Pancreas (tissue), 10 donors: ENCODE measurements at places on chromosomes 3 and 15.
A peak's percentile ranks its signal among the peaks of the same experiment; 100 is the strongest.

DNA sequence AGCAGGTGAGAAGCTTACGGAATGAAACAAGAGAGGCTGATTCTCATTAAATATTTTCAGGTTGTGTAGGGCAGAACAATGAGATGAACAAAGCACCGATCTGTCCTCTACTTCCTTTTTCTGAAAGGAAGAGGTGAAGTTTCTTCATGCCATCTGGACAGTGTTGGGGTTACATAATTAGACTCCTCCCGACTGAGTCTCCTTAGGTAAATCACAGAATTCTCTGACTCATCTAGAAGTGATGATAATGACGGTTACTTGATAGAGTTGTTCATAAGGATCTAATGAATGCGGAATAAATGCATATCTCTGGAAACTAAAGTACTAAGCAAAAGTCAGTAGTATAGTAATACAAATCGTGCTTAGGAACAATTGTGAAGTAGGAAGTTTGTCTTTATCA lies 21.2 kb downstream of the CRTC3 start:
- DNase-seq, result no peak

- peak; percentile 85 for DNase-seq
Observed at GRCh38 chr15:82530606-82531379, 9.5 kb downstream of the RPS17 start.

- peak; percentile 83 for DNase-seq
Observed at GRCh38 chr3:120558771-120559241, 37.3 kb upstream of the NDUFB4 start.

DNA sequence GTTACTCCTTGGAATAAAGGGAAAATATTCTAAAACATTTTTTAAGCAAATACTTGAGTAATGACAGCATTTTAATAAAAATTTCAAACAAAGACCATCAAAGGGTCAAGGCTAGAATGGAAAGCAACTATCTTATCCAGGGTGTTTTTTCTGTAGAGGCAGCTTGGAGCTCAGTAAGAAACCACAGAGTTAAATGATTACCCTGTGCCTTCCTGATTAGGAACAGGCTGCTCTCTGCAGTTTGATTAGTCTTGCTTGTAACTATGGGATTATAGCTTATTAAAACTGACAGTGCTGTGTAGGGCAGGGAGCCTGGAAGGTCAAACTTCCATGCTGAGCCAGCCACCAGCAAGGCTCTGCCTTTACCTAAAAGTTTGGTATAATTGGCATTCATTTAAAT lies 33.1 kb downstream of the QTRT2 start:
- DNase-seq, result no peak

DNA sequence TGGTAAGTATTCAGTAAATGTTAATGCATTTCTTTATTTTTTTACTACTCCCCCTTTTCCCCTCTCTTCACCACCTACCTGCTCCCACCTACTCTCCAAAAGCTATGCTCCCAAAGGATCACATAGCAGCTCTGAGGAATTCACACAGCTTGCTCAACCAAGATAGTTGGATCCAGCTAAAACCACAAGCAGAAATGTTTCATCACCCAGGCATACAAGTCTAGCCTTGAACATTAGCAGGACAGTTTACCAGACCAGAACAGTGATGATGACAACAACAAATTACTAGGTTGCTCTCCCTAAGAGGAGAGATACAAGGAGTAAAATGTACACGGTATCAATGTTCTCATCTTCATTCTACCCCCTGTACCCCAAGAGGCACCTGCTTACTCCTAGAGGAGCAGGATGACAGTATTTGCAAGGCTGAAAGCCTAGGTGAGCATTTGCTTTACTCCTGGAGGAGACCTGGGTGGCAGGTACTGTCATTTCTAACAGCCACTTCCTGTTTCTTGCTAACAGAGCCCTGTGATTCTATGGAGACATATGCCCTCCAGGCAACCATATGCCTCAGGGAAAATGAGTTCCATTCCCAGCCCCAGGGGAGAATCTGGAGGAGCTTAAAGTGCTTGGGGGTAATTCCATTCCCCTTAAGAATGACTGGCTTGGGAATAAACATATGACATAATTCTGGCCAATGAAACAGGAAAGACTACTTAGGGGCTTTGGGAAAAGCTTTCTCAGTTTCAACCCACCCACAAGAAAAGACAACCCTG lies 237.5 kb downstream of the NTRK3 start:
- DNase-seq, result no peak

- DNase-seq, result no peak
Observed at GRCh38 chr3:187946163-187946691, 201.0 kb upstream of the BCL6 start.

- no peak for DNase-seq
Observed at GRCh38 chr3:81216192-81216591, 545.3 kb downstream of the GBE1 start.

DNA sequence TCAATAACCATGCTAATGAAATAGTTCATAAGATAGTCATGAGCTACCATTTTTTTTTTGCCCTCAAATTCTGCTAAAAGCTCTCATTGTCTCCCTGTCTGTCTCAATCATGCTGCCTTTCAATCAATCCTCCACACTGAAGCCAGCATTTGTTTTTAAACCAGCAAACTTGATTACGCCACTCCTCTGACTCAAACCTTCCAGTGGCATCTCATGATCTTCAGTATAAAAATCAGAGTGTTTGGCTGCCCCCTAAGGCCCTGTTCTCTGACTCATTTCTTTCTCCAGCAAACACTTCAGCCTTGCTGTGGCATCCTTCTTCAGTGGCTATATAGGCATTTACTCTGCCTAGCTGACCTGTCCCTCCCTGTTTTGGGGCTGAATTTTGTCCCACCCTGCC lies 36.0 kb upstream of the EOMES start:
- DNase-seq, result no peak

- peak; percentile 6 for DNase-seq
Observed at GRCh38 chr3:47469616-47470015, 6.1 kb downstream of the SCAP start.

DNA sequence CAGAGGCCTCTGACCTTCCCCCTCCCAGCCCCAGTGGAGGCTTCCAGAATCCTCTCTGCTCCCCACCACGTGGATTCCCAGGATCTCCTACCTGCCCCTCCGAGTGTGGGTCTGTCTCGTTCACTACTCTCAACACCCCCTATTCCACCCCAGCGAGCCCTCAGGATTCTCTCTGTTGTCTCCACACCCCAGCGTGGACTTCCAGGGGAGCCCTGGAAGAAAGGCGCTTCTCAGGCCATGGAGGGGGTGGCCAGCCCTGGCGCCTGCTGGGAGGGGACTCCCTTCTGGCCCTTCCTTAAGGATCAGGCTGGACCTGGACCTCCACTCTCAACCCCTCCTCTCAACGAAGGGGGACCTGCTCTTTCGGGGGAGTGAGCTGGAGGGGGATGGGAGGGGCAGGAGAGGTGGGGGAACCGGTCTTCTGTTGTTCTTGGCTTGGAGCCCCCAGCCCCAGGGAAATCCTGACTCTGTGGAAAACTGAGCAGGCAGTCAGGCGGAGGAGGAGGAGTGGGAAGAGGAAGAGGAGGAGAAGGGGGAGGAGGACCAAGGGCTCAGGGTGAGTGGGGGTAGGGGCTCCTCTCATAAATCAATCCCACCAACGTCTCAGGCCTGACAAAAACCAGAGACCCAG lies 32.9 kb downstream of the EPHB3 start:
- DNase-seq, result no peak

DNA sequence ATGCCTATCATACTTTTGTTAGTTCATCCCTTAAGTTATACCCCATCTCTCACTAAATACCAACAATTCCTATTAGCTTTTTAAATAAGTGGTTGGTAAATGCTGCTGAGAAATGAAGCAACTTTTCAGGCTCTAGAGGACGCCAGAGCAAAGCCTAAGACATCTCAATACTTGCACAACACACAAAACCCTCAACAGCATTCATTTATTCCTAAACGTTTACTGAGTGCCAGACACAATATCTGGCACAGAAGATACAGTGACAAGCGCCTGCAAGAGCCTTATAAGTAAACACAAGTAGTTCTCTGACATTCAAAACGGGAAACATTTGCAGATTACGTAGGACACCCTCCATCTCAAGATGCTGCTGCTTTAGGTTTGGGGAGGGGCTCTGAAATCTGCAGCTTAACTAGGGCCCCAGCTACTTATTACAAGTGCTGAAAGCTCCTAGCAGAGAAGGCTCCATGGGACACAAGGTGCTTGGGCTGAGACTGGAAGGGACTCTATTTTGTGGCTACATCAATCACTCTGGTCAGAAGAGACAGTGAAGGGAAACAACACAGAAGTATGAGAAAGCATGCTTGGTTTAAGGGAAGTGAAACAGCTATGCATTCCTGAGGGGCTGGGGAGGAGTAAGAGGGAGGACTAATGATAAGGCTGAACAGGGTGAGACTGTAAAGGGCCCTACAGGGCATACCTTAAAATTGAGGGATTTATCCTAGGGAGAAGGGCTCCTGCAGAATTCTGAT lies 311.3 kb downstream of the PLCL2 start:
- no peak for DNase-seq

GRCh38 chr15:36947035-36947719 lies 153.2 kb downstream of the MEIS2 start:
- no peak for DNase-seq

- no peak for DNase-seq
Observed at GRCh38 chr3:53594276-53594675, 99.9 kb downstream of the CACNA1D start.

- DNase-seq, result no peak
Observed at GRCh38 chr15:42723068-42723467, 13.9 kb downstream of the CDAN1 start.

DNA sequence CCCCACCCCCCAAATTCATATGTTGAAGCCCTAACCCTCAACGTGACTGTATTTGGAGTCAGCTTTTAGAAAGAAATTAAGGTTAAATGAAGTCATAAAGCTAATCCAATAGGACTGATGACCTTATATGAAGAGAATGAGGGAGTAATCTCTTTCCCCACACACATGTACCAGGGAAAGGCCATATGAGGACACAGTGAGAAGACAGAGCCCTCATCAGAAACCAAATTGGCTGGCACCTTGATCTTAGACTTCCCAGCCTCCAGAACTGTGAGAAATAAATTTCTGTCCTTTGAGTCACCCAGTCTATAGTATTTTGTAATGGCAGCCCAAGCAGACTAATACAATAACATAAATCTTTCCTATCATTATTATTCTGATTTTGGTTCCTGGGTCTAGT lies 194.7 kb upstream of the NANOGP8 start:
- no peak for DNase-seq

DNA sequence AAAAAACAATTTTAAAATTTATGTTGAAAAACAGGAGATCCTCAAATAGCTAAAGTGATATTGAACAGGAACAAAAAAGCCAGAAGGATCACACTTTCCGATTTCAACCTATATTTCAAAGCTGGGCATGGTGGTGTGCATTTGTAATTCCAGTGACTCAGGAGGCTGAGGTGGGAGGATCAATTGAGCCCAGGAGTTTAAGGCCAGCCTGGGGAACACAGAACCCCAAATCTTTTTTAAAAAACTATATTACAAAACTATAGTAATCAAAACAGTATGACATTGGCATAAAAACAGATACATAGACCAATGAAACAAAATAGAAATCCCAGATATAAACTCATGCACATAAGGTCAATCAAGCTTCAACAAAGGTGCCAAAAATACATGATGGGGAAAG lies 68.4 kb downstream of the MEX3B start:
- no peak for DNase-seq

- DNase-seq, result no peak
Observed at GRCh38 chr15:58249646-58250312, 111.6 kb downstream of the AQP9 start.

DNA sequence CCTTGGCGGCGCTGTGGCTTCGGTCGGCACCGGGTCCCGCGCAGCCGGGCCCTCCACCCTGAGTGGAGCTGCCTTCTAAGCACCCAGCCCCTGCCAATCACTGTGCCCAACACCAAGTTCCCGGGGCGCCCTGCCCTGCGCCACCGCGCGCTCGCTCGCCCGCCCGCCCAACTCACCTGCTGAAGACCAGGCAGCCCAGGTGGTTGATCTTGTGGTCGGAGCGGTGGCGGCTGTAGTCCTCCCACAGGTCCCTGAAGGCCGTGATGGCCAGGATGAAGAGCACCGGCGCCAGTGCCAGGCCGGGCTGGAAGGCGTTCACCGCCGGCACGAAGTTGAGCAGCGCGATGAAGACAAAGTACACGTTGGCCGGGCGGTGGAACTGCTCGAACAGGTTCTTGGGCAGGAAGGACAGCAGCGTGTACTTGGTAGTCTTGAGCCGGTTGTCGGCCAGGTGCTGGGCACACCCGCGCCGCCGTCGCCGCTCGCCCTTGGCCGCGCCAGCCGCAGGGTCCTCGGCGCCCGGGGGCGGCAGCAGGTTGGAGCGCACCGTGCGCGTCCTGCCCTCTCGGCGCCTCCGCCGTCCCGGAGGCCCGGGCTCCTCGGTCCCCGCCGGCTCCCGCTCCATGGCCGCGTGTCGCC lies 536 bp downstream of the ATP10A start:
- no peak for DNase-seq

DNA sequence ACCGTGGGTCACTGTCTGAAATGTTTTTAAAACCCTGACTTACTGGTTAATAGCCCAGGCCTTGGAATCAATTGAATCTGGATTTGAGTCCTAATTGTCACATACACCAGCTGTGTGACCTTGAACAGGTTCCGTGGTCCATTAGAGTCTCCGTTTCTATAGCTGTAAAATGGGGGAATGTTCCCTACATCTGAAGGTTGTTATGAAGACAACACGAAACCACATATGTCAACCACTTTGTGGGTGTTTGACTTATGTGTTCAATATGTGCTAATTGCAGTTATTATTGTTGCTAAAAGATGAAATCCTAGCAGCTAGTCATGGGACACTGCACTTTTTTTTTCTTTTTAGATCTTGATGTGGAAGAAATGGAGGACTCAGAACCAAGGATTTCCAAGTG lies 35.3 kb downstream of the ZBTB38 start:
- DNase-seq, result no peak

- peak; percentile 59 for DNase-seq
Observed at GRCh38 chr3:28743831-28744230, 395.2 kb upstream of the AZI2 start.

GRCh38 chr15:73699249-73700040 lies 15.3 kb downstream of the CD276 start:
- DNase-seq, result no peak

DNA sequence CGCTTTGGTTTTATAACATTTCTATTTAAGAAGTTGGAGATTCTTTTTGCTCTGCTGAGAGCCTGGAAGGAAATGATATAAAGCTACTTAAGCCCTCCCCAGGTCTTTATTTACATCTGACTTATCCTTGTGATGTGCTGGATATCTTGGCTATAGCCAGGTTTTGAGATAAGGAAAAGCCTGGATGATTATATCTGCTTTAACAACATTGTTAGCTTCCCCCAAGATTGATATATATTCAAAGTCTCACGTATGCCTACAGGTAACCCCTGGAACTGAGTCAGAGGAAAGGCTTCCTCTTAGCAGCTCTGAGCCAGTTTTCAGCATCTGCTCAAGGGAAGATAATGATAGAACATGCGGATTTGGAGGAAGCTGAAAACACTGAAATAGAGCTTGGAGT lies 61.5 kb upstream of the CRBN start:
- no peak for DNase-seq

DNA sequence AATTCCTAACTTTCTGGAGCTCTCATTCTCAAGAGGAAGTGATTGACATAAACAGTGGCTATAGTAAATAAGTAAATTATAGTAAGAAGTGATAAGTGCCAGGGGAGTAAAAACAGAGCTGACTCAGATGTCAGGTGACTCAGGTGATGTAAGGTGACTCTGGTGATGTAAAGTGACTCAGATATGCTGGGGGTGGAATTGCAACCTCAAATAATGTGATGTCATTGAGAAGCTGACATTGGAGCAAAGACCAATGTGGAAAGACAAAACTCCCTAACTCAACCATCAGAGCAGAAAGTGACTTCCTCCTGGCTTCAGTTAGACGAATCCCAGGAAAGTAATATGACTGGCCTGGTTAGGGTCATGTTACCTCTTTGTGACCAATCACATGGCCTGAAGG lies 144.2 kb upstream of the SNTN start:
- no peak for DNase-seq

- no peak for DNase-seq
Observed at GRCh38 chr3:45908761-45909160, 22.4 kb downstream of the CCR9 start.
